ENCODE measurements at places on chromosomes 11 and 22. TPM values are rescaled to one million over a fixed set of nuclear protein-coding genes. Genes with fewer than 3 reads are reported as not detected.
A peak's percentile ranks its signal among the peaks of the same experiment; 100 is the strongest.

GRCh38 chr11:26960281-26960680 lies 33.6 kb upstream of the FIBIN start:
- no peak overlapping the region for H3K27ac ChIP-seq
- H3K4me1 ChIP-seq = no peaks in the 10 kb centered on the region
- H3K4me3 ChIP-seq = no peak overlapping the region
- no peaks in the 10 kb centered on the region for H3K36me3 ChIP-seq
- no peaks in the 10 kb centered on the region for H3K27me3 ChIP-seq

- H3K27ac ChIP-seq = no peak overlapping the region
- no peak overlapping the region for H3K4me3 ChIP-seq
- no peaks in the 10 kb centered on the region for H3K4me1 ChIP-seq
- H3K36me3 ChIP-seq = no peaks in the 10 kb centered on the region
Measured at GRCh38 chr11:110984147-110984546, 261.4 kb upstream of the POU2AF2 start.

- peak overlapping the region; percentile 67 for H3K4me3 ChIP-seq
- peaks cover 11% of the 10 kb centered on the region for H3K4me1 ChIP-seq
- peak overlapping the region; percentile 91 for H3K27ac ChIP-seq
- H3K36me3 ChIP-seq = no peaks in the 10 kb centered on the region
- no peaks in the 10 kb centered on the region for H3K27me3 ChIP-seq
- peak; percentile 78 for DNase-seq
Measured at GRCh38 chr11:130070109-130070845, 583 bp downstream of the APLP2 start.

GRCh38 chr11:69878927-69879728 lies 59.9 kb upstream of the FGF3 start:
- no peak for DNase-seq
- no peaks in the 10 kb centered on the region for H3K27me3 ChIP-seq
- H3K4me1 ChIP-seq = peaks cover 2% of the 10 kb centered on the region
- H3K4me3 ChIP-seq = no peak overlapping the region

DNA sequence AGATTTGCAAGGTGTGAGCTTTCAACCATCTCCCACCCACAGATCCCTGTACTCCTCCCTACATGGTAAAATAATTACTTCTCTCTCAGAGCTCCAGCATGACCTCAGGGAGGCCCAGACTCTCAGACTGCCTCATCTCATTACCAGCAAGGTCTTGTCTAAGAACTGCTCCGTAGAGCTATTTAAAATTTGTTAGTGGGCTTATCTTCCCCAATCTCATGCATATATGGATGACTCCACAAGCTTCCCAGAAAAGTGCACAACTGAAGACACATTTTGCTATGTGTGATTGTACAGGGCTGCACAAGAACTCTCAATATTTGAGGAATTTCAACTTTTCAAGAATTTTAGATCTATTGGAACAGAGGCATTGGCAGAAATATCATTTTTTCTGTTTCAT lies 230.3 kb downstream of the CSNK2A3 start:
- H3K4me1 ChIP-seq = no peaks in the 10 kb centered on the region
- no peak for DNase-seq
- no peak overlapping the region for H3K4me3 ChIP-seq
- H3K36me3 ChIP-seq = no peaks in the 10 kb centered on the region

DNA sequence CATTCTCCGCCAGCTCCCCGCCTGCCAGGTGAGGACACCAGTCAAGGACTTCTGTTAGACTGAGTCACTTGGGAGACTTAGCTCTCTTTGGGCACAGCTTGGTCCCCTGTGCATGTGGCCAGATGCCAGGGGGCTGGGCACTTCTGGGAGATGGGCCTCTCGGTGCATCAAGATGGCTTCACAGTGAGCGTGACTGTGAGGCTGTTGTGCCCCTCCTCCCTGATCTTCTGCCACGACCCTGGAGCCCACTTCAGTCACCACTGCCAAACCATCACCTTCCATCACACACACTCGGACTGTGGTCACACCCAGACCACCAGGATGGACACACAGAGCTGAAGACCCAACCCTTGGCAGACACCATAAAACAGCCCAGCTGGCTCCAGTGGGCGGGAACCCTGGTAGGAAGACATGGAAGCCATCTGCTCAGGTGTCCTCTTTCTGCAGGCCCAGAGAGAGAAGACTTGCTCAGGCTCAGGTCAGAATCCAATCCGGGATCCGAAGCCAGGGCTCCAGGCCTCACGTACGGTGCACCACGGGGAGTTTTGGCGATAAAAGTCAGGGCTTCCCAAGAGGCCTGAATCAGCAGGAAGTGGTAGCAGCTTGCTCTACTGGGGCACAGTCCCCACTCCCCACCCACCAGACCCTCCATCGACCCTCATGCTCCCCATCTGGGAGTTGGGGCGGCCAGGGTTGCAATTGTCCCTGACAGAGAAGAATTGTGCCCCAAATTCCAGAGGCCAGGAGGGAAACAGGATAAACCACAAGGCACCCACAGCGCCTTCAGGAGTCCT lies 29.8 kb upstream of the CD5 start:
- no peaks in the 10 kb centered on the region for H3K4me1 ChIP-seq
- DNase-seq = peak; percentile 35
- H3K4me3 ChIP-seq = no peak overlapping the region
- no peaks in the 10 kb centered on the region for H3K36me3 ChIP-seq
- no peaks in the 10 kb centered on the region for H3K27me3 ChIP-seq

GRCh38 chr22:44172370-44173108 lies 8.2 kb upstream of the PARVG start:
- H3K4me1 ChIP-seq = no peaks in the 10 kb centered on the region
- no peak overlapping the region for H3K4me3 ChIP-seq
- H3K27ac ChIP-seq = no peak overlapping the region
- DNase-seq = no peak
- H3K36me3 ChIP-seq = no peaks in the 10 kb centered on the region

STK33 gene
- 19.3 TPM for polyA plus RNA-seq

GRCh38 chr22:37880668-37881440 lies 25.2 kb upstream of the MICALL1 start:
- H3K27ac ChIP-seq = no peak overlapping the region
- H3K4me3 ChIP-seq = no peak overlapping the region
- DNase-seq = no peak
- peaks cover 10% of the 10 kb centered on the region for H3K36me3 ChIP-seq
- no peaks in the 10 kb centered on the region for H3K27me3 ChIP-seq

- H3K36me3 ChIP-seq = no peaks in the 10 kb centered on the region
- DNase-seq = no peak
- no peak overlapping the region for H3K27ac ChIP-seq
- no peaks in the 10 kb centered on the region for H3K4me1 ChIP-seq
- H3K4me3 ChIP-seq = no peak overlapping the region
- H3K27me3 ChIP-seq = no peaks in the 10 kb centered on the region
Measured at GRCh38 chr11:70532066-70532440, 133.7 kb downstream of the CTTN start.

DNA sequence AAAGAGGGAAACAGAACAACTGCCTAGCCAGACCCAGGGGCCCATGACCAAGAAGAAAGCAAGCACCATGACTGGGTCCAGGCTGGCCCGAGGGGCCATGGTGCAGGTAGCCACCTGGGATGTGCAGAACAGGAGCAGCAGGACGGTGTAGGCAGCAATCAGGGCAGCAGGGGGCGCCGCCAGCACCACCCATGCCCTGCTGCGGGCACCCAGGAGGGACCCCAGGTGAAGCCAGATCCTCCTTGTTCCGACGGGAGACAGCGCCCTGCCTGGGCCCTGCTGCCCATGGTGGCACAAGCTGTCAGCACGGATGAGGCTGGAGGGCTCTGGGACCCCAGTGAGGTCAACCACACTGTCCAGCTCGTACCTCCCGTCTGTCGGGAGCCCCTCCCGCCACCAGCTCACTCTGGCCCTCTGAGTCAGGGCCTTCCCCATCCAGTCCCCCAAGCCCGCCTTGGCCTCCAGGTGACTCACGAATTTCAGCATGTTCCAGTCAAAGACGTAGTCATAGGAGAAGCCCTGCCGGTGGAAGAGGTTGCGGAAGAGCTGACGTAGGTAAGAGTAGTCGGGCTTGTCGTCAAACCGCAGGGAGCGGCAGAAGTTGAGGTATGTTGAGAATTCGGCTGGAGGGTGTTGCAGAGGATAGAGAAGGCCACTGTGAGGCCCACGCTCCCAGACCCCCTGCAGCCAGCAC lies 18.8 kb downstream of the CSNK1E start:
- peaks cover 1% of the 10 kb centered on the region for H3K4me1 ChIP-seq
- no peak for DNase-seq
- H3K27me3 ChIP-seq = no peaks in the 10 kb centered on the region

EMID1 gene
- 25.5 TPM for polyA plus RNA-seq

- H3K27ac ChIP-seq = no peak overlapping the region
- DNase-seq = no peak
- H3K4me3 ChIP-seq = no peak overlapping the region
- H3K4me1 ChIP-seq = no peaks in the 10 kb centered on the region
- no peaks in the 10 kb centered on the region for H3K36me3 ChIP-seq
- H3K27me3 ChIP-seq = no peaks in the 10 kb centered on the region
Measured at GRCh38 chr22:45683248-45683647, 11.6 kb downstream of the ATXN10 start.

- H3K27ac ChIP-seq = no peak overlapping the region
- DNase-seq = no peak
- H3K4me3 ChIP-seq = no peak overlapping the region
Measured at GRCh38 chr11:130413405-130414106, 14.9 kb downstream of the ADAMTS8 start.

SMIM38 gene
- polyA plus RNA-seq = 0.19 TPM

GRCh38 chr11:41926339-41926738 lies 466.9 kb upstream of the LRRC4C start:
- no peaks in the 10 kb centered on the region for H3K27me3 ChIP-seq
- H3K36me3 ChIP-seq = no peaks in the 10 kb centered on the region
- H3K4me1 ChIP-seq = no peaks in the 10 kb centered on the region
- no peak overlapping the region for H3K27ac ChIP-seq
- H3K4me3 ChIP-seq = no peak overlapping the region

IL18 gene
- 37.4 TPM for polyA plus RNA-seq

HBG2 gene
- polyA plus RNA-seq = not detected

CWF19L2 gene
- polyA plus RNA-seq = 10.3 TPM

TNNI2 gene
- polyA plus RNA-seq = not detected

- H3K27ac ChIP-seq = no peak overlapping the region
- H3K4me3 ChIP-seq = no peak overlapping the region
- H3K27me3 ChIP-seq = no peaks in the 10 kb centered on the region
- H3K36me3 ChIP-seq = no peaks in the 10 kb centered on the region
- no peak for DNase-seq
Measured at GRCh38 chr11:7974668-7975067, 9.4 kb upstream of the NLRP10 start.

NXPE1 gene
- polyA plus RNA-seq = not detected

DNA sequence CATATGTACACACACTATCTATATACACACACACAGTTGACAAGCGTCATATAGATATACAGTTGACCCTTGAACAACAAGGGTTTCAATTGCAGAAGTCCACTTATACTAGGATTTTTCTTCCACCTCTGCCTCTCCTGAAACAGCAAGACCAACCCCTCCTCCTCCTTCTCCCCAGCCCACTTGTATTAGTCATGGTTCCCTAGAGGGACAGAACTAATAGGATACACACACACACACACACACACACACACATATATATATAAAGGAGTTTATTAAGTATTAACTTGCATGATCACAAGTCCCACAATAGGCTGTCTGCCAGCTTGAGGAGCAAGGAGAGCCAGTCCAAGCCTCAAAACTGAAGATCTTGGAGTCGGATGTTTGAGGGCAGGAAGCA lies 92.9 kb downstream of the DHCR7 start:
- DNase-seq = no peak
- no peak overlapping the region for H3K4me3 ChIP-seq
- H3K27ac ChIP-seq = no peak overlapping the region
- no peaks in the 10 kb centered on the region for H3K4me1 ChIP-seq

DNA sequence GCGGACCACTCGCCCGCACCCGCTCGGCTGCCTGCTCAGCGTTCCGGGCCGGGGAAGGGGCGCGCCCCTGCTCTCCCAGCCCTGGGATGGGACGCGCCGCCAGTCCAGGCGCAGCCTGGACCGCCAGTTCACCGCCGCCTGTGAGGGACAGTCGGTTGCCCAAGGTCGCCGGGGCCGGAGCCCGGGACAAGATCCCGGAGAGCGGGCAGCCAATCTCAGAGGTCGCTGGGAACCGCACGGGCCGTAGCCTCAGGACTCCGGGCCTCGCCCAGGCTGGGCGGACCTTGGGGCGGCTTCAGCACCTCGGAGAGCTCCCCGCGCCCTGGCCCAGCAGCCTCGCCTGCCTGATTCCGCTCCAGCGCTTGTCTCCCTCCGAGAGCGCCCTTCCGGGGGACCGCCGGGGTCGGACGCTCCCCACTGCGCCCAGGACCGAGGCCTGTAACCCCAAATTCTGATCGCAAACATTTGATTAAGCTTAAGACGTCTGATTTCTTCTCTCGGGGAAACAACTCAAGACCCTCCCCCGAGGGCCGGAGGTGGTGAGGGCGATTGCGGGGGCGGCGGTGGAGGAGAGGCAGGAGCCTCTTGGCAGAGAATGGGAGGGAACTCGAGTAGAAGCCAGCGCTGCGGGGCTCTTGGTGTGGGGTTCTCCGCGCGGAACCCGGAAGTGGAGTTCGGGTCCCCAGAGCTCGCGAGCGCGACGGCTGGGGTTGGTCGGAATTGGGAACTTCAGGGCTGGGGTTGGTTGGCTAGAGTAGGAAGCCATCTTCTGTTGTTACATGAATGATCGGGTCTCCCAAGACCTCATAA lies 1.1 kb upstream of the CHRM4 start:
- peak overlapping the region; percentile 39 for H3K4me3 ChIP-seq
- no peaks in the 10 kb centered on the region for H3K36me3 ChIP-seq
- H3K4me1 ChIP-seq = no peaks in the 10 kb centered on the region
- DNase-seq = peak; percentile 93

MS4A6E gene
- not detected for polyA plus RNA-seq

DNA sequence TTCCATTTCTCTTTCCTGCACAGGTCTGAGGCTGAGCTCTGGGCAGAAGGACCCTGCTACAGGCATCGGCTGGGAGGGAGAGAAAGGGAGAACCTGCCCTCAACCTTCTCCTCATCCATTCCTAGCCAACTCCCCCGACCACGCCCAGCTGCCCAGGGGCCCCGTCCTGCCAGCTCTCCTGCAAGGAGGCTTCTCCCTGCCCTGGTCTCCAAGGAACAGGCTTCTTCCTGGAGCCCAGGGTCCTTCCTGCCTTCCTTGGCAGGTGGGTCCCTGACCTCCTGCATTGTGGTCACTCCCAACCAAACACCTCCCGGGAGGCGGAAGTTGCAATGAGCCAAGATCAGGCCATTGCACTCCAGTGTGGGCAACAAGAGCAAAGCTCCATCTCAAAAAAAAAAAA lies 12.5 kb upstream of the HMOX1 start:
- DNase-seq = no peak
- H3K27me3 ChIP-seq = no peaks in the 10 kb centered on the region
- H3K36me3 ChIP-seq = no peaks in the 10 kb centered on the region
- no peak overlapping the region for H3K27ac ChIP-seq

- H3K4me3 ChIP-seq = no peak overlapping the region
- no peaks in the 10 kb centered on the region for H3K27me3 ChIP-seq
- H3K36me3 ChIP-seq = peaks cover 30% of the 10 kb centered on the region
- no peaks in the 10 kb centered on the region for H3K4me1 ChIP-seq
Measured at GRCh38 chr22:25350551-25350971, 131.1 kb downstream of the CRYBB2 start.

Data from kidney (tissue), 22 donors.